Left kidney (tissue), 8 donors: ENCODE measurements at places on chromosomes 5 and 9.

- no peak for DNase-seq
These were observed 31.0 kb upstream of the NR3C1 start for GRCh38 chr5:143434261-143435209.

GRCh38 chr5:170315154-170315553, 17.6 kb upstream of the LCP2 start:
- DNase-seq, result peak; percentile 55

GRCh38 chr5:88394536-88395175, 126.0 kb upstream of the TMEM161B start:
- DNase-seq, result no peak

DNA sequence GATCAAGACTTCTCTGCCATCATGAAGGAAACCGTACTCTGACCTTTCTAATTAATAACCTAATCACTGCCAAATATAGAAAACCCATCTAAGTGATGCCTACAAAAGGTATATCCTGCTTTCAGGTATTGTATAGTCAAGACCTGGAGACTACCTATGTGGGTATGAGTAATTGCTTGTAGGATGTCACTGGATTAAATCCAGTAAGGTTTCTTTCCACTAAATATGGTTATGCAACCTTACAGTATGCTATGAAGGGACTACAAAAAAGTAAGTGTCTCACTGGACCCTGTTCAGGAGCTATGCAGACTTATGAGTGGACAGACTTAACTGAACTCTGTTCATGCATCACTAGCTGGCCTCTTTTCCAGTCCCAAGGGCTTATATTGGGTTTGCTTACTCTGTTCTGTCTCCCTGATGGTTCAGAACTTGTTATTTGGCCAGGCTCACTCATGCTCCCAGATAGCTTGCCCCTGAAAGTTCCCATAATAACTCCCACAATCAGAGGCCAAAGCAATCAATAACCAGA, 51.1 kb downstream of the PDE6A start:
- DNase-seq, result no peak

- DNase-seq, result no peak
These were observed 1962.3 kb upstream of the CDH6 start for GRCh38 chr5:29231154-29231553.
